ENCODE measurements at places on chromosomes 1 and 21.

GRCh38 chr1:203504400-203505250, 10.7 kb downstream of the OPTC start:
- DNase-seq: peak; percentile 91

DNA sequence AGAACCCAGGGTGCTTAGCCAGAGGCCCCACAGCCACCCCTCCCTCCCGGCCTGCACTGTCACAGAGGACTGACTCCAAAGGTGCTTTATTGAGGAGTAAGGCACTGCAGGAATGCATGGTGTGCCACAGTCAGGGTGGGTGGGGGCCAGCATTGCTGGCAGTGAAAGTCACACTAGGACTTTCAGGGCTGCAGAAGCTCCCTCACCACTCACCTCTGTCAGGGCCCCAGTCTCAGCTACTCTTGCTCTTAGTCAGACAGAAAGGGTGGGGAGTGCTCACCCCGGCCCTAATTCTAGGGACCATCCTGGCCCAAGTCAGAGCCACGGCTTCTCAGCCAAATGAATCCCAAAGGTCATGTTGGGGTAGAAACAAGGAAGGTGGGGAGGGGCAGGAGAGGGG, 19.4 kb downstream of the KNCN start:
- no peak for DNase-seq

GRCh38 chr1:63874278-63874880, 100.6 kb downstream of the ROR1 start:
- no peak for DNase-seq

DNA sequence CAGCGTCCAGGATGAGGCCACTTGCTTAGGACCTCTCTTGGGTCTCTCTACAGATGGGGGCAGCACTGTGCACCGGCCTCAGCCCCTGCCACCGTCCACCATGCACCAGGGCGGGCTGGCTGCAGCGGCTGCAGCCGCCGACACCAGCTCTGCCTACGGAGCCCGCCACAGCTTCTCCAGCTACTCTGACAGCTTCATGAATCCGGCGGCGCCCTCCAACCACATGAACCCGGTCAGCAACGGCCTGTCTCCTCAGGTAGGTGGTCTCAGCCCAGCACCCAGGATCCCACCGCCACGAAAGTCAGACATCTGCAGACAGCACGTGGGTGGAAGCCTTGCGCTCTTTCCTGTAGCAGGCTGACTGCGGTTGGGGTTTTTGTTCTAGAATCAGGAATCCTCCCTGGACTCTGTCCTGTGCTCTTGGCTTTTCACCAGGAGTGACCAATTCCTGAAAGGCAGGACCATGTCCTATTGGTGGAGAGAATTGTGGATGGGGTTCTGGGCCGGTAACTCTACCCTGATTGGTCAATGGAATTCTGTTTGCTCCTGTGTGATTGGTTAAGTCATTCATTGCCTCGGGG, 72.5 kb downstream of the PAX7 start:
- DNase-seq: no peak

GRCh38 chr1:188641566-188642211, 1812.9 kb downstream of the PLA2G4A start:
- no peak for DNase-seq

DNA sequence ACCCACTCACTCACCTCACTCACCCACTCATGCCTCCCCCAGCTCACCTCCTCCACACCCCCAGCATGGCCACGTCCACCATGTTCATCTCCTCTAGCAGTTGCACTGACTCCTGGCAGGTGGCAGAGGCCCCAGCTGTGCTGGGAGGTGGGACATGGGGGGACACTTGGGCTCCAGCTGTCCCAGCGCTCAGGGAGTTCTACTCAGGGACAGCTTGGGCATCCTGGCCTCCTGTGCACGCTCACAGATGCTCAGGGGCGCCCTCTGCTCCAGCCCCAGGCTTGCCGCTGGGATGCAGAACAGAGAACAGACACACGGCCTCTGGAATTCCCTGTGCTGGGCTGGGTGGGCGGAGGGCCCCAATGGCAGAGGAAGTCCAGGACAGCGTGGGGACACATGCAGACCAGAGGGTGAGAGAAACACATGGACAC, 5.2 kb downstream of the KRTAP10-8 start:
- no peak for DNase-seq

GRCh38 chr21:42401154-42401553, 2.5 kb upstream of the UBASH3A start:
- no peak for DNase-seq

DNA sequence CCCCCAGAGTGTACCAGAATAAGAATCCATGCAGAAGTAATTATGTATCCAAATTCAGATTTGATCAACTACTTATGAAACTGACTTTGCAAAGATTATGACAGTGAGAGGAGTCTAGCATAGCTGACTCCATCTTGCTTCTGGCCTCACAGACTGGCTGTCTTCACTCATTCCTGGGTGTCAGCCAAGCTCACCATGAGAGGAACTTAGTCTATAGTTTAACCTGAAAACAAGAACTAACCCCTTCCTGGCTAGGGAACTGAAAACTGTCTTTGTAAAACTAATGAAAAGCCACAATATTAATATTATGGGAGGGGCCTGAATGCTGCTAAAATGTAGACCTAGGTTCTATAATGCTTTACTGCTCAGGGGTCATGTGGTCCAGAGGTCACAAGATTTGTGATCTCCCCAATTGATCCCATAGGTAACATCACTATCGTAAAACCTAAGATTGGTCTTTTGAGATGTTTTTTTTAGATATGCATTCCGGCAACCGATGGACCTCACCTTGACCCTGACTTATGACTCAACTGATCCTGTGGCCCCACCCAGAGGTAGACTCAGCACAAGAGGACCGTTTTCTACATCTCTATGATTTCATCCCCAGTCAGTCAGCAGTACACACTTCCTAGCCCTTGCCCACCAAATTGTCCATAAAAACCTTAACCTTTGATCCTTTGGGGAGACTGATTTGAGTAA, 55.2 kb downstream of the ATP1B1 start:
- DNase-seq: no peak

DNA sequence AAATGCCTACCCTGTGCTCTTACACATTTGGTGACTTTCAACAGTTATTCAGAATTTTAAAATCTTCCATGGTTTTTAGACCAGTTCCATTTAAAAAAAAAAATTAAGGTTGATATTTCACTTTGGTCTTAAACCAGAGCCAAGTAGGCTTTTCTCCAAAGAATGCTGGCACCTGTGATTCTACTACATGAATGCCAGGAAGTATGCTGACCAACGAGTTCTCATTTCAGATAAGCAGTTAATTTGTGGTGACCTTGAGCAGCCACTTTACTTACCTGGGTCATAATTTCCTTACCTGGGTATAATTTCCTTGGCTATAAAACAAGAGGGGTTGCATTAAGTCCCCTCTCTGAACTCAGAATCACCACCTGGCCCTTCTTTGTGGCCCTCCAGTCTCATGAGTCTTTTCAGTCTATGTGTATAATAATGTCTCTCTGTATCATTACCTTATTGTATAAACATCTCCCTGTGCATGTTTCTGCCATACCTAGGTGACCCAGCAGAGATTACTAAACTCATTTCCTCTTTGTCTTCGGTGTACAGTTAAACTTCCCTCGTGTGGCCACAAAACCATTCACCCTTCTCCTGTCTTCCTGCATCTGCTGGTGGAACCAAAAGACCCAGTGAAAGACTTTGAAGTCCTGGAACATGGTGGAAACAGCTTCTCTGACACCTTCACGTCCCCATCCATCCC, 139.1 kb upstream of the DPT start:
- no peak for DNase-seq

- DNase-seq: no peak
These were observed 437.0 kb downstream of the LMO4 start for GRCh38 chr1:87765681-87766070.

DNA sequence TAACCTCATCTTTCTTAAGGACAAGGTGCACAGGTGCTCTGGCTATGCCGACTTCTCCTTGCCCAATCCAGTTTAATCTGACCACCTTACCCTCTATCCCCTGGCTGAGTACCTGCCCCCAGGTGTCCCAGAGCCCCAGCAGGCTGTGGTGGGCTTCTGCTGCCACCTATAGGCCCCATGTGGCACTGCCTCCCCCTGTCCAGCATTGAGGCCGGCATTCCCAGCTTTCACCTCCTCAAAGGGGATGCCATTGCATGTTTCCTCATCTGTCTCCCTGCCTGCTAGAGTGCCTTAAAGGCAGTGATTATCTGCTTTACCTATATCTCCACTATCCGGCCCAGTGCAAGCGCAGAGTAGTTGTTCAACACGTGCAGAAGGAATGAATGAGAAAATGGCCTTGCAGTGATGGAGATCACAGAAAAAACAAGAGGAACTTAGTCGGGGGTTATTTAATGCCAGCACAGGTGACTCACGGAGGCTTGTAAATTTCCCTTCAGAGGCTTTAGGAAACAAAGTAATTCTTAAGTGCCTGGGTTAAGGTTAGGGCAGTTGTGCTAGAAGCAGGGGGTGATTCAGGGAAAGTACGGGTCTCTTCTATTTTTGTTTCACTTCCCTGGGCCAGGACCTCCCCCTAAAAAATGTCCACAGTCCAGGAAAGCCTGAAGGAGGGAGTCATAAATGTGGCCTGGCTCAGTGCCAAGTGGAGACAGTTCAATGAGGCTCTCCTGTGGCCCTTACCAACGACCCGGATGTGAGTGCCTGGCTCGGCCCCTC, 131.8 kb upstream of the NGF start:
- DNase-seq: peak; percentile 59

GRCh38 chr1:234970731-234971476, 157.7 kb downstream of the TOMM20 start:
- no peak for DNase-seq

- DNase-seq: no peak
These were observed 339.6 kb downstream of the PDE4B start for GRCh38 chr1:66132324-66132723.

DNA sequence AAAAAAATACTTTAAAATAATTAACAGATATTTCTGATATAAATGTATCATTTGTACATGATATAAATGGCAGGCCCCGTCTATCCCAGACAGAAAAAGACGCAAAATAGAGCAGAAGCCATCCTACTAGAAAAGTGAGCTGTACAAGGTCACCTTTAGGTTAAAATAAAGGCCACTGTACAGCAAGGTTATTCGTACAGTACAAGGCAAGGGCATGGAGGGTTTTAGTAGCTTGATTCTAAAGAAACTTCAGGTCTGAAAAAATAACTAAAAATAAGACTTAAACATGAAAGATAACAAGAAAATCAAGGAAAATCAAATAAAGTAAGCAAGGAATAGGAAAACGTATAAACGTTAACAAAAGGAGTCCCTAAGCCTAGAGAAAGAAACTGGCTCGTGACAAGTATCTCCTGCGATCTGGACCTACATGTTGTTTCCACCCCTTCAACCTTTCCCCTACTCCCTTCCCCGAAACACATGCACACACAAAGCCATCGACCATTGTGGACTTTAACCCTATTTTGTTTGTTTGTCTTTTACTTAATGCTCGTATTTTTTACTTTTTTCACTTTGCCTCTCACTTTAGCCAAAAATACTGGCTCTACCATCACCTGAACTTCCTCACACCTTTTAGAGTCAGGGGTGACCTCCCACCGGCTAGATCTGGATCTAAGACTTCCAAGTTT, 26.5 kb upstream of the SLC30A10 start:
- peak; percentile 61 for DNase-seq
